SHP77 (cell line): ENCODE measurements at places on chromosomes 6 and 20.

DNA sequence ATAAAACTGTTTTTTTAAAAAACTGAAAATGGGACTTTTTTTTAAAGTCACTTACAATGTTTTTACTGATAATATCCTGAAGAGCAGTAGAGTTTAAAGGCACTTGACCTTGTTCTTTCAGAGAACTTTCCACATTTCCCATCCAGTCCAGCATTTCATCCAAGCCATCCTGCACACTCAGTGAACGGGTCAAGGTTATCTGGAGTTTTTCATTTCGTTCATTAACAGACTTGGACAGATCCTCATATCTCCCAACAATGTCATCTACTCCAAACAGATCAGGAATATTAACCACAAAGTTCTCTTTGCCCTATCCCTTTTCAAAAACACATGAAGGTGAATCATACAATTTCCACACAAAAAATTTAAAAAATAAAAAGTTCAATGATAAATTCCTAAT lies 69.1 kb downstream of the DST start:
- DNase-seq: no peak

DNA sequence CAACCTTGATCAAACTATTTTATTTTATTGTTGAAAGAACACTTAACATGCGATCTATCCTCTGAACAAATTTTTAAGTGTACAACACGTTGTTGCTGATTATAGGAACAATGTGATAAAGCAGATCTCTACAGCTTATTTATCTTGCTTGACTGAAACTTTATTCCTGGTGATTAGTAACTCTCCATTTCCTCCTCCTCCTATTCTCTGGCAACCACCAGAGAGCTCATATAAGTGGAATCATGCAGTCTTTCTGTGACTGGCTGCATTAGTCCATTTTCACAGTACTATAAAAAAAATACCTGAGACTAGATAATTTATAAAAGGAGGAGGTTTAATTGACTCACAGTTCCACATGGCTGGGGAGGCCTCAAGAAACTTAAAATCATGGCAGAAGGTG lies 218.1 kb downstream of the LRFN2 start:
- DNase-seq: no peak

GRCh38 chr6:139551376-139551775 lies 176.9 kb upstream of the CITED2 start:
- DNase-seq: no peak

GRCh38 chr6:165910184-165910966 lies 247.3 kb upstream of the PDE10A start:
- no peak for DNase-seq

DNA sequence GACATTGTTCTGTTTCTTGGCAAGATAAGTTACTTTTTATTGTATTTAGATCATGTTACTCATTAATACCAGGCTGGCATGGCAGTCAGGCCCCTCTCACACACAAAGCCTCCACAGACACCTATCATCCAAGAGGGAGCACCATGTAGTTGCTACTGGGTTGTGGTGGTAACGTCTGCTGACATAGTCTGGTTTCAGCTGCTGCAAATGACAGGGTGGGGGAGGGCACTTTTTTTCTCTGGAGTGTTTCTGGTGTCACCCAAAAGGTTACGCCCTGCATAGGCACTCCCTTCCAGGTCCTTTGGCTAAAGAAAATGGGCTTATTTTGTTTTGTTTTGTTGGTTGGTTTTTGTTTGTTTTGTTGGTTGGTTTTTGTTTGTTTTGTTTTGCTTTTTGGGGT lies 236.4 kb upstream of the RIMS1 start:
- no peak for DNase-seq
